ENCODE measurements at places on chromosomes 6 and 20.
A peak's percentile ranks its signal among the peaks of the same experiment; 100 is the strongest.

GRCh38 chr6:9620263-9620662 is 794.6 kb downstream of the TFAP2A start:
- DNase-seq = no peak

- DNase-seq = no peak
These were observed 244.1 kb upstream of the TBX18 start for GRCh38 chr6:85008296-85009009.

DNA sequence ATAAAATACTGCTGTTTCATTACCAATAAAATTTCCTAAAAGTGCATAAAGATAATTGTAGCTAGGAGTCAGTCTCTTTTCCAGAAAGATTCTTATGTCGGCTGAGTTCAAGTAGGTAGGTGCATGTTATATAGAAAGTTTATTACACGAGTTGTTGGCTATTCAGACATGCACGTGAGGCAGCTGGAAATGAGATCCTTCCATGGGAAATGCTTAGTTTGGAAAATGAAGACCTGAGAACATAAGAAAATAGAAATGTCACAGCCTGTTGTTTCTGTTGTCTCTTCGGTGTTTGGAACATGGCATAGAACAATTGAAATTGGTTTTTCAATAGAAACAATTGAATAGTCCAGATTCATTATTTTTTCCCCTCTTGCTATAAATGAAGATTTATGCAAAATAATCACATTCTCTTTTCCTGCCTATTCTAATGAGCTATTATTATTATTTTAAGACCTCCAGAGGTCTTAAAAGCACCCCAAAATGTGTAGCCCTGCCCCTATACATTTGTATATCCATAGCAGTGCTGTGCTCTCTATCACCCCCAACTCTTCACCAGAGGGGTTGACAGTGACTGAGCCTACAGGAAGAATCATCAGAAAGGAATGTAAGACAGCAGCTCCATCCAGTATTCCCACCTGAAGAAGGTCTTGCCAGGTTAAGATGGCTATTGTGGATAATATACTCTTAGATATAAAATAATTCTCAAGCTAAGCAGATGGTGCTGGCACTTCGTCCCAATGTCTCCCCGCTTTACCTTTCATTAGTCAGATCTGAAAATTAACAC is 82.2 kb downstream of the ZDHHC14 start:
- no peak for DNase-seq

- no peak for DNase-seq
These were observed 96.0 kb downstream of the LCA5 start for GRCh38 chr6:79441192-79441591.

DNA sequence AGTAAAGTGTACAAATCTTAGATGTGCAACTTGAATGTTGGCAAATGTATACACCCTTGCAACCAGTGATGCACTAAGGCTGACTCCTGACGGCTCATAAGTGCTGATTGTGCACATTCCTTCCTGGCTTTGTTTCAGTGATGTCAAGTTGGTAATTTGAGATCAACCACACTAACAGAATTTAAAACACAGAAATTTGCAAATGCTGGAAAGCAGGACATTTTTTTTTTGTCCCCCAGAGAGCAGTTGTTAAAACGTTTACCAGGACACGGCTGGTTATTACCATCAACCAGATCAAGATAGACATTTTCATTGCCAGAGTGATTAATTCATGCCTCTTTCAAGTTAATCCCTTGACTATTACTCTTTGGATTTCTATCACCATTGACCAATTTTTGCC is 735.6 kb downstream of the RFPL4B start:
- DNase-seq = no peak

- peak; percentile 51 for DNase-seq
These were observed 180.3 kb downstream of the ANKRD60 start for GRCh38 chr20:58048096-58048702.

GRCh38 chr6:162532283-162533008 is 195.1 kb downstream of the PRKN start:
- no peak for DNase-seq

DNA sequence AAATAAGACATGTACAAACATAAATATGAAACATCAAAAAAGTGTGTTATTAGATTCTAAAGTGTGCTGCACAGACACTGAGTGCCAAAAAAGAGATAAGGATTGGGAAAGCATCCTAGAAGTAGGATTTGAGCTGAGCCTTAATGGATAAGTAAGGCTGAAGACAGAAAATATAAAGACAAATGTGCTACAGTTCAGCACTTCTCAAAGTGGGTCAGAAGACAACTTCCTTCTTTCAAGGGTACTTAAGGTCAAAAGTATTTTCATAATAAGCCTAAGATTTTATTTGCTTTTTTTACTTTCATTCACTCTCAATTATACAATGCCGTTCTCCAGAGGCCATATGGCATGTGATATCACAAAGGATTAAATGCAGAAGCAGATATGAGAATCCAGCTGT is 16.8 kb downstream of the USP45 start:
- DNase-seq = no peak

DNA sequence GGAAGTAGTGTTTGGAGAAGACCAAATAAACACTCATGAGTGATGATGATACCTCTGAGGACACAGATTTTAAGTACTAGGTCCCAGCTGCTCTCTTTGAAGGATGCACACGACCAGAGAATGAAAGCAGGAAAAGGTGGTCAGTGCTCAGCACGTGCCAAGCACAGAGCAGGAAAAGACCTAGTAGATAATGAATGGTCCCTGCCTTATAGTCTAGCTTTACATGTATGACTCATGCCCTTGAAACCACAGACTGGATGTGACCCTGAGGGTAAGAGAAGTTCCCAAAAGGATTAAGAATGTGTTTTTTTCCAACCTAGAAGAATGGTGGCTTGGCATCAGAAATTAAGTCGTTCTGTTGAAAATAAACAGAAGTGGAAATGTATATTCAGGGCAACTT is 2.8 kb upstream of the MC3R start:
- no peak for DNase-seq

GRCh38 chr6:36459501-36459900 is 16.7 kb downstream of the KCTD20 start:
- DNase-seq = no peak

DNA sequence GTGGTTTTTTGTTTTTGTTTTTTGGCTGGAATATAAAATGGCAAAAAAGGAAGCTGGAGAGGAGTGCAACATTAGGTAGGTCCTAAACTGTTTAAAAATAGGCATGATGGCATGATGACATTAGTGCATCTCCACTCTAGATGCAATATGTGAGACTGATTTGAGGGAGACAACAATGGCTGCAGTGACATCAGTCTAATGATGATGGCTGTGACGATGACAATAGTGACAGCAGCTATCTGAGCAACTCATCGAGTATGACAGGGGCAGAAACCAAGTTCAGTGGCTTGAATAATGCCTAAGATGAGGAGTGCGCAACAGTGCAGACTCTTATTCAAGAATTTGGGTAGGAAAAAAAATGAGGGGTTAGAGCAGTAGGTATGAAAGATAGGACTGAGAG is 82.0 kb downstream of the HS3ST5 start:
- no peak for DNase-seq

GRCh38 chr6:127516662-127517273 is 2.4 kb downstream of the MTCL3 start:
- DNase-seq = peak; percentile 26

DNA sequence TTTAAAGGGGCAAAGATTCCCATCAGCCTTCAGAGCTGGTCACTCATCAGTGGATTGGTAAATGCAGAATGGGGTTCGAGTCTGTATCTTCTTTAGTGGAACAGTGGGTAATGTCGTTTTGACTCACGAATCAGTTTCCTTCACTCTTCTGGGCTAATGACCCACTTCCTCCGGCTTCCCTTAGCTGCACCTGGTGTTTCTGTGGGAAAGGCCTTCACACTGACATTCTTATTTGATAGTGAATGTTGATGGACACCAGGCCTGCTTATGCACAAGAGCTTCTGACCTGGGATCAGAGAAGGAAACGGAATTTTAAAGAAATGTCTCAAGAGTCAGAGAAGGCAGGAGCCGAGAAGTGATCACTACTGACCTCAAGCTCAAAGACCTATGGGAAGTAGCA is 272.0 kb upstream of the SULF2 start:
- no peak for DNase-seq

GRCh38 chr6:20319520-20320357 is 81.9 kb upstream of the E2F3 start:
- DNase-seq = peak; percentile 29

DNA sequence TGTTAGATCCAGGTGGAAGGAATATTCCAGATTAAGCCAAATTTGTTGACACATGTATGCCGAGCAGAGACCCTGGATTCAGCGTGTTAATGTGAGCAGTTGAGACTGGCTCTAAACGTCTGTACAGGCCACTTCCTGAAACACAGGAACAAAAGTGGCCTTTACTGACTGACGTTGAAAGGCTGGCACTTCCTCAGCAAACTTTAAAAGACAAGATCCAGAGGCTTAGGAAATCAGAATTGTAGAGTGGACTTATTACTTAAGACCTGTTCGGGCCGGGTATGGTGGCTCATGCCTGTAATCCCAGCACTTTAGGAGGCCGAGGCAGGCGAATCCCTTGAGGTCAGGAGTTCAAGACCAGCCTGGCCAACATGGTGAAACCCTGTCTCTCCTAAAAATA is 125.7 kb upstream of the ARID1B start:
- DNase-seq = no peak

- DNase-seq = no peak
These were observed 100.3 kb downstream of the EDN3 start for GRCh38 chr20:59400708-59401107.

DNA sequence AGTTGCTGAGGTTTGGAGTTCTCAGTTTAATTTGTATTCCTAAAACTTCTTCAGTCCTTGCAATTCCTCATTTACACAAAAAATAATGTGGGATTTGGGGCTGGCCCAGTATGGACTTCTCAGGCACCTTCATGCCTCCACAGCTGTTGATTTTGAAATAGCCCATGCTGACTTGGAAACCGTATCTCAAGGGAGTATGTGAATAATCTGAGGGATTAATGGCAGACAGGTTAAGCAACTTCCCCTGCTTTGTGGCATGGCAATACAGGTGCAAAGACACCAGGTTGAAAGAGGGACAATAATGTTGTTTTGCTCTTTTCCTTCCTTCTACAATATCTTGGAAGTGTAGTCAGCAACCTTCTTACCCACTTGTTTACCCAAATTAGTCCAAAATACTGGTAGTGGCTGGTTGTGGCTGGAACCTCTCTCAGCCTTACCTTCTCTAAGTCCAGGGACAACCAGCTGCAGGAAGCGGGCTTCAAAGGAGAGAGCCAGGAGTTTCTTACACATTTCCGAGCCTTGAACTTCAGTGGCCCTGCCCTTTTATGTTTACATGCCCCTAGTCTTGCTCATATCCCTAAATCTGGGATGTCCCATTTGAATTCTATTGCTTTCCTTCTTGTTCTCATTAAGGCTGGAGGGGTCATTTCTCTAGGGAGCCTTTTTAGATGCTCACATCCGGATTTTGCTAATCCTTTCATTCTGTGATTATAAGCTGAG is 44.1 kb upstream of the ADGRF1 start:
- no peak for DNase-seq

DNA sequence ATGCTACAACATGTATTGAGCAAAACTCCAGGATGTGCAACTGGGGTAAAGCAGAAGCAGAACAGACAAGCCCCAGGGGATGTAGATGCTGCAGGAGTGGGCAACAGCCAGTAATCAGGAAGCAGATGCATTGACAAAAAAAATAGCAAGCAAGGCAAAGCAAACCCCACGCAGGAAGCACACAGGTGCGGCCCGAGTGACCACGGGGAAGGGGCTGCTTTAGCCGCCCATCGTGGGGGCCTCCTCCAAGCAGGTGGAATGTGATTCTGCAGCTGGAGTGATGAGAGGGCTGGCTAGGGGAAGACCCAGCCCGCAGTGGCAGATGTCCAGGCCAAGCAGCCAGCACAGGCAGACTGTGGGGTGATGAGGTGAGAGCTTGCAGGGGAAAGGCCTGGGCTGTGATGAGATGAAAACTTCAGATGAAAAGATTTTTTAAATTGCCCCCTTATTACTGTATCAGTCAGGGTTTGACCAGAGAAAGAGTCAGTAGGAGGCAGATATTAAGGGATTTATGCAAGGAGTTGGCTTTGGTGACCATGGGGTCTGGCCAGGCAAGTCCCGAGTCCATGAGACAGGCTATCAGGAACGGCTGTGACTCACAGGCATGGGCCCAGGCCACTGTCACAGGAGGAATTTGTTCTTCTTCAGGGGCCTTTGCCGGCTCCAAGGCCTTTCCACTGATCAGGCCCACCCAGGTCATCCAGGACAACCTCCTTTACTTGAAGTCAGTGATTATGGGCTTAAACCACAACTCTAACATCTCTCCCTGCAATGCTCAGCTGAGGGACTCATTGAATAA is 207.6 kb downstream of the ANKRD60 start:
- DNase-seq = no peak

DNA sequence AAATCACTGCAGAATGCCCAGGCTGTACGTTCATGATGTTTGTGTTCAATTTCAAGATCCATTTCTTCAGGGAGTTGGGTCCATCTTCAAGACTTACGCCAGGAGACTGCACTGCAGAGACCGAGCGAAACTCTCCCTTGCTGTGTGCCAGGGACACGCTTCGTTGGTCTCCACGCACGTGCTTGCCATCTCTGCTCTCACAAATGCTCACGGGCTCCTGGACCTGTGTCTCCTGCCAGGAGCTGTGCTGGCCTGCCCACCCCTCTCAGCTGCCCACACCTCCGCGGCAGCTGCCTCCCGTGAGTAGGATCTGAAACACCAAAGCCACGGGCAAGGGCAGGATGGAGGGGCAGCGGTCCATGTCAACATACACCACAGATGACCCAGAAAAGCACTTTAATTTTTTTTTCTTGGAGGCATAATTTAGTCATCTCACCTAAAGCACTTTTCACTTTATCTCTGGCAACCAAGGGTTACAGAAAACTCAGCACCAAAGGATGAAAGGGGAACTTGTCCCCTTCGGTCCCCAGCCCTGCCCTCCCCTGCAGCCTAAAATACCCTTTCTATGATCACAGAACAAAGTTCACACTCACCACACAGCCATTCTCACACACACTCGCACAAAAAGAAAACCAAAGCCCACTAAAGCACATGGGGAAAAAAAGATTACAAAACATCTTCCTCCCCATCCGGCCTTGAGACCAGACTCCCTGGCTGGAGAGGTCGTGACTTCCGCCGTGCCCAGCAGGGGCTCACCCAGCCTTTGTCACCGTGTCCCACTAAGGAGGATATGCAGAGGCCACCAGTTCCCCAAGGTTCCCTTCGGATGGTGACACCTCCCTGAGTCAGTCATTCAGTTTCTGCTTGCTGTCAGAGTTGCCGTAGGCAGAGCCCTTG is 137.9 kb downstream of the AGPAT4 start:
- DNase-seq = no peak

- DNase-seq = no peak
These were observed 18.1 kb upstream of the SAMHD1 start for GRCh38 chr20:36969478-36970186.

Measured in femur (tissue), 1 donor.